Colonic mucosa (tissue), 4 donors: ENCODE measurements at places on chromosomes 1 and 21. TPM values are rescaled to one million over a fixed set of nuclear protein-coding genes. Genes with fewer than 3 reads are reported as not detected.

The MRPS21 gene
- total RNA-seq, result 42.7 TPM

GRCh38 chr21:37580666-37581065 is 214.1 kb downstream of the DYRK1A start:
- DNase-seq, result no peak

GRCh38 chr1:248622570-248623001 is 12.3 kb downstream of the OR2T11 start:
- no peak for DNase-seq

The ADAM30 gene
- not detected for total RNA-seq

DNA sequence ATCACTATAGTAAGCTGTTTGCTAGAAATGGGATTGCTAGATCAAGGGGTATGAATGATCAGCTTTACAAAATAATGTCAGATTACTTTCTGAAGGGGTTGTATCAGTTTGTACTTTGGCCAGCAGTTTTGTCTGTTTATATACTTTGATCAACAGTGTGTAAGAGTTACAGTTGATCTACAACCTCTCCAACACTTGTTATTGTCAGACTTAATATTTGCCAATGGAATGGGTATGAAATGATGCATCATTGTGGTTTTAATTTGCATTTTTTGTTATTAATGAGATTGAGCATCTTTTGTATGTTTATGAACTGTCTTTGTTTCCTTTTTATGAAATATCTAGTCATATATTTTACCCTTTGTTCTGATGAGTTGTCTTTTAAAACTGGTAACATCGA is 4.3 kb downstream of the TTC3 start:
- DNase-seq, result no peak

The SMYD3 gene
- total RNA-seq, result 16.4 TPM

The SAMD11 gene
- total RNA-seq, result 4.2 TPM

The TFF3 gene
- 4,154 TPM for total RNA-seq

- no peak for DNase-seq
Measured at GRCh38 chr1:159612211-159612885, 24.7 kb downstream of the APCS start.

GRCh38 chr21:38825269-38825668 is 19.5 kb downstream of the ETS2 start:
- DNase-seq, result peak; percentile 17

The SPATC1L gene
- total RNA-seq, result 6.9 TPM

- DNase-seq, result no peak
Measured at GRCh38 chr1:184461321-184461720, 74.5 kb downstream of the C1orf21 start.

DNA sequence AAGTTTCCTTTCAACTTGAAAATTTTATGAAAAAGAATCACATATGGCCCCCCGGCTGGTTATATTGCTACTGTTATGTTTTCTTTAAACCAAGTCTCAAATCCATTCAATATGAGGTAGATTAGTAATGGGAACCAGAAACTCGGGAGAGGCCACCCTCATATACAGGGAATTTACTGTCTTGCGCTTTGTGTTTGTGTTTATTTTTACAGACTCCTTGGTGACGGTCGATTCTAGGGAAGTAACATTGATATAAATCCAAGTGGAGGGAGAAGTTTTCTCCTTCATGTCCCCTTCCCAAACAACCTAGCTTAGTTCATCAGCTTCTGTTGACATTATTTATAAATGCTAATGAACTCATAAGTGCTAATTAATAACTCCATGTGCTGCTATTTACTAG is 163.5 kb upstream of the LMO4 start:
- no peak for DNase-seq

The PPFIA4 gene
- 1.6 TPM for total RNA-seq

GRCh38 chr1:170790175-170790574 is 126.2 kb downstream of the PRRX1 start:
- DNase-seq, result no peak

- no peak for DNase-seq
Measured at GRCh38 chr1:227621211-227621610, 57.9 kb downstream of the ZNF678 start.

DNA sequence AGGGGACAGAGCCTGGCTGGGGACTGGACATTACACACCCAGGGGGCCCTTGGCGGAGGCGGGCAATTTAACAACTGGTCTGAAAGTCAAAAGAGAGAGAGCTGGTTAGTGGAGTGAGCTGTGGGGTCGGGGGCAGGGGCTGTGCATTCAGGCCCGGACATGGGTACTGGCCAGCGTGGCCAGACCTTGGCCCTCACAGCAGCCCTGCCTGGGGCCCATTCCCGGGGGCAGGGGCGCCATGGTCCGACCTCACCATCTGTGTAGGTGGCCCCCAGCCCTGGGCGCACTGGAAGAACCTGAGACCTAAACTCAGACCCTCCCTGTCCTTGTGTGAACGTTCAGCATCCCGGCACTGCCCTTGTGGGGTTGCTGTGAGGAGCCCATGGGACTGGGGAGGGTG is 5.0 kb downstream of the CLDN19 start:
- no peak for DNase-seq
